ENCODE measurements at places on chromosomes 5 and 9. TPM values are rescaled to one million over a fixed set of nuclear protein-coding genes. Genes with fewer than 3 reads are reported as not detected.

The F2RL2 gene
- total RNA-seq, result 3.7 TPM

The OTULINL gene
- 3.4 TPM for total RNA-seq

The PTGER4 gene
- 2.9 TPM for total RNA-seq

The HRCT1 gene
- 0.25 TPM for total RNA-seq

The SDHA gene
- total RNA-seq, result 133 TPM

The ENTREP1 gene
- total RNA-seq, result not detected

The SAXO1 gene
- not detected for total RNA-seq
